Diencephalon (tissue), 1 donor: ENCODE measurements at places on chromosomes 7 and 10. TPM values are rescaled to one million over a fixed set of nuclear protein-coding genes. Genes with fewer than 3 reads are reported as not detected.

SLC18A3 gene
- 2.8 TPM for total RNA-seq

TMEM140 gene
- total RNA-seq: 0.92 TPM

MCM10 gene
- 5.3 TPM for total RNA-seq

GALNT17 gene
- total RNA-seq: 55.1 TPM

ANKRD30A gene
- total RNA-seq: not detected

NANOS1 gene
- 15.7 TPM for total RNA-seq

BAIAP2L1 gene
- total RNA-seq: 1.6 TPM

ZNF25 gene
- 67.6 TPM for total RNA-seq

GJC3 gene
- total RNA-seq: not detected

GPR22 gene
- 27.2 TPM for total RNA-seq

NUTM2E gene
- 0.46 TPM for total RNA-seq

TMEM236 gene
- 0.23 TPM for total RNA-seq

LRRD1 gene
- 0.92 TPM for total RNA-seq

FOXI2 gene
- total RNA-seq: not detected

IRF5 gene
- total RNA-seq: 3.9 TPM

TEX36 gene
- not detected for total RNA-seq

BEND7 gene
- total RNA-seq: 16.8 TPM

SPRN gene
- total RNA-seq: 13.4 TPM

KLF14 gene
- 0.23 TPM for total RNA-seq

ZP3 gene
- total RNA-seq: 1.4 TPM

ARHGEF5 gene
- 1.8 TPM for total RNA-seq

ANKRD61 gene
- total RNA-seq: 0.46 TPM

GOLGA7B gene
- 16.6 TPM for total RNA-seq

PILRB gene
- 14.5 TPM for total RNA-seq

VGF gene
- 33.2 TPM for total RNA-seq
